Mucosa of descending colon (tissue), 3 donors: ENCODE measurements at places on chromosomes 1 and 21.

- DNase-seq: no peak
Observed at GRCh38 chr1:228543396-228543795, 56.2 kb downstream of the RNF187 start.

GRCh38 chr1:245835386-245835785, 671.7 kb downstream of the SMYD3 start:
- no peak for DNase-seq

DNA sequence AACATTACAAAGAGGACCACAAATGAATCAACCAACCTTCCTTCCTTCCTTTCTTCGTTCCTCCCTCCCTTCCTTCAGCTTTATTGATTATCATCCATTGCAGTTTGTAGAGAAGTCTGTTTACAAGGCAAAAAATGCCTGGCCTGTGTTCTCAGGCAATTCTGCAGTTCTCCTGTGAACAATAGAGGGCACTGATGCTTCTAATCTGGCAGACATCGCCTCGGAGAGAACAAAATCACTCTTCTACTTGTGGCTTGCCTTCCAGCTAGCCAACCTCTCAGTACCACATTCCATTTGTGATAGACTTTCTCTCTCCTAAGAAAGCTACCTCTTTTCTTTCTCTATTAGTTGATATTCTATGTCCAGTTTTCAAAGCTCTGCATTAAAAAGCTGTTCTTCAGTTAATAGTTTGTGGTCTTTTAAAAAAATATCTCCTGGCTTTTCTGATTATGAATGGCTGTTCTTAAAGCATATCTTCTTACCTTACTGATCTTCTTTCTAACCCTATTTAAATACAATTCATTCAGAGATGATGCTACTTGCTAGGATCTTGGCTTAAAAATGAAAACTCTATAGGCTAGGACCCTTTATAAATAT, 26.9 kb upstream of the ESRRG start:
- DNase-seq: no peak

DNA sequence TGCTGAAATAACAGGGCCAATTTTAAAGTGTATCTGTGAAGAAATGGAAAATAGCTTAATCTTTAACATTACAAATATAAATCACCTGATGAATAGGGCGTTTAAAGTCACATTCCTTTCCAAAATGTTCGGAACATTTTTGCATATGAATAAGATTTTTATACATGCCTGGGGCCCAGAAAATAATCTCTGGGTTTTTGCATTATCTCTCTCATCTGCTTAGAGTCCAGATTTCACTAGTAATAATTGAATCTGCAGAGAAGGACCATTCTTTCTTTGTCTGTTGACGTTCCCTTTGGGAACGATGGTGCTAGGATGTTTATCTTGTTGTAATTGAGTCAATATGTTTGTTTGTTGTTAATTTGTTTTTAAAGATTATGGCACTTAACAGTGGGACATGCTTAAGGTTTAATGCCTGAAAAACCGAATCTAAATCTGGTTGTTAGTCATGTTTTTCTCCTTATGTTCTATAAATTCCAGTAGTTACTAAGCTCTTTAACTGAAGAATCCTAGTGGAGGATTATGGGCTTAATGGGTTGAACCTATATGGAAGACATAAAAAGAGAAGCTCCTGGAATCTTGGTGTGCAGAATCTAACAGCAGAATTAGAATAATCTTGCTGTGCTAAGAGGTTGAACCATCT, 140.6 kb downstream of the VPS13D start:
- DNase-seq: no peak

GRCh38 chr1:55820501-55820900, 605.3 kb upstream of the USP24 start:
- DNase-seq: no peak

- DNase-seq: no peak
Observed at GRCh38 chr1:42343049-42343448, 8.0 kb upstream of the FOXJ3 start.

- DNase-seq: no peak
Observed at GRCh38 chr21:42317826-42318746, 2.9 kb upstream of the TFF3 start.

- DNase-seq: no peak
Observed at GRCh38 chr21:25895565-25896205, 160.9 kb downstream of the GABPA start.
